ENCODE measurements at places on chromosomes 3 and 15.

- no peak for DNase-seq
Observed at GRCh38 chr15:37124331-37124730, 24.0 kb upstream of the MEIS2 start.

- DNase-seq, result no peak
Observed at GRCh38 chr15:101401286-101401685, 88.2 kb downstream of the PCSK6 start.

DNA sequence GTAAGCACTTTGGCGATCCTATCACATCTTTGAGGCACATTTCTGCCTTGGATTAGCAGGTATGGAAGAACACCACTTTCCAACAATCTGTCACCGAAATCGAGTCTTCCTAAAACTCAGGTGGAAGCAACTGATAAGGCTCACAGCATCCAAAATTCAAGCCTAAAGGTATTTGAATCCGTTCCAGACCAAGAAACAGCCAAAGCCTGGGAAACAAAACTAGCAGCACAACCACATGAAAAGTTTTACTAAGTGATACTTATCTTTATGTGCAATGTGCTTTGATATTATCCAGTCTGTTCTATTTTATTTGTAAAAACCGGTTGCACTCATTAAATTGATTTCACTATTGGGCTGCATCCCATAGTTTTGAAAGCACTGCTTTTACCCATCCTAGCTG, 40.5 kb upstream of the FAM174B start:
- no peak for DNase-seq

GRCh38 chr3:186150041-186150830, 41.3 kb upstream of the ETV5 start:
- no peak for DNase-seq

DNA sequence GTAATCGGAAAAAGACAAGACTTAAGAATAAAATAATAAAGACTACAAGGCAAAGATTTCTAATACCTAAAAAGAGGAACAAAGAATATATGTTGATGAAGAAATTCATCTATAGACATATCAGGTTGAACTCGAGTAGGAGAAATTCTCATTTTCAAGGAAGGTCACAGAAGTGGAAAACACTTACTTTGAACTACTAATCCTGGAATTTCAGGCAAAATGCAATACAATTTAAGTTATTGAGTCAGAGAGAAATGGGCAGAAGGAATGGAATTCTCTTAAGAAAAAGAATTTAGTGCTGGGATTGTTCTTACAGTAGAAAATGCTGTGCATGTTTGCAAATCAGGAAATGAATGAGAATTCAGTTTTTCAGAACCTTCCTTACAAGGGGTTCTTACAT, 135.9 kb upstream of the TGFBR2 start:
- DNase-seq, result no peak

DNA sequence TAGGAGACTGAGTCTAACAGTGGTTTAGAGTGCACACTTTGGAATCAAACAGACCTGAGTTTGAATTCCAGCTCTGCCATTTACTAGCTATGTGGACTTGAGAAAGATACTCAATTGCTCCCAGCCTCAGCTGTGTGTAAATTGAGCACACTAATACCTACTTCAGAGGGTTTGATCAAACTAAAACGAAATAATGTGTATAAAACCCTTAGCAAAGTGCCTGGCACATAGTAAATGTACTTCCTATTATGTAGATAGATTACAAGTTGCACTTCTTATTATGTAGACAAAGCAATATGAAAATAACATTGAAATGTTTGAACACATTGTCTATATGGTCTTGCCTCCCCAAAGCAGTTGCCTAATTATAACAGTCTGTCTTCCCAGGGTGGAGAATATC, 180.6 kb downstream of the ANXA2 start:
- no peak for DNase-seq

DNA sequence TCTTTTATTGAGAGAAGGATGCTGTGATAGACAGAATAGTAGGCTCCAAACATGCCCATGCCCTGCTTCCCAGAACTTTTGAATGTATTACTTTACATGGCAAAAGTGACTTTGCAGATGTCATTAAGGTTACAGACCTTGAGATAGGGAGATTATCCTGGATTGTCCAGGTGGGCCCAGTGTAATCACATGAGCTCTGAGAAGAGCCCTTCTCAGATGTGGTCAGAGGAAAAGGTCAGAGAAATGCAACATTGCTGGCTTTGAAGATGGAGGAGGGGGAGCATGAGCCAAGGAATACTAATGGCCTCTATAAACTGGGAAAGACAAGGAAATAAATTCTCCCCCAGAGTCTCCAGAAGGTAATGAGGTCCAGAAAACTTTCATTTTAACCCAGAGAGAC, 45.8 kb upstream of the LYZL4 start:
- DNase-seq, result no peak

DNA sequence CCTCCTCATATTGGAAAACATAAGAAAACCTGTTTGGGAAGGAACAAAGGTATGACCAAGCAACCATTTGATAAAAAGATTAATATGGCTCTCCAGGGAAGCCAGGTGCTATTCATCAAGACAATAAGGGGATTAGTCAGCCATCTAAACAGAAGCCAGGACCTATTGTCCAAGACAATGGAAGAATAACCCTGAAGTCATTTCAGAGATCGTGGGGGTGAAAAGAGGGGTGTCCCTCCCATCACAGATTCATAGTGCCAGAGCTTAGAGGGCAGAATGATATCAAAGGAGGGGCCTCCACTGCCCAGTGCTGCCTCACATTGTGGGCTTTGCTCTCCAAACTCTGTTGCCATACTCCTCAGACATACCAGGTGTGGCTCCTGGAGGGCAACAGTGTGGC, 73.5 kb downstream of the DAPK2 start:
- DNase-seq, result no peak

GRCh38 chr3:135897715-135898114, 67.8 kb upstream of the PPP2R3A start:
- no peak for DNase-seq

- no peak for DNase-seq
Observed at GRCh38 chr3:197434830-197435229, 120.9 kb downstream of the BDH1 start.

DNA sequence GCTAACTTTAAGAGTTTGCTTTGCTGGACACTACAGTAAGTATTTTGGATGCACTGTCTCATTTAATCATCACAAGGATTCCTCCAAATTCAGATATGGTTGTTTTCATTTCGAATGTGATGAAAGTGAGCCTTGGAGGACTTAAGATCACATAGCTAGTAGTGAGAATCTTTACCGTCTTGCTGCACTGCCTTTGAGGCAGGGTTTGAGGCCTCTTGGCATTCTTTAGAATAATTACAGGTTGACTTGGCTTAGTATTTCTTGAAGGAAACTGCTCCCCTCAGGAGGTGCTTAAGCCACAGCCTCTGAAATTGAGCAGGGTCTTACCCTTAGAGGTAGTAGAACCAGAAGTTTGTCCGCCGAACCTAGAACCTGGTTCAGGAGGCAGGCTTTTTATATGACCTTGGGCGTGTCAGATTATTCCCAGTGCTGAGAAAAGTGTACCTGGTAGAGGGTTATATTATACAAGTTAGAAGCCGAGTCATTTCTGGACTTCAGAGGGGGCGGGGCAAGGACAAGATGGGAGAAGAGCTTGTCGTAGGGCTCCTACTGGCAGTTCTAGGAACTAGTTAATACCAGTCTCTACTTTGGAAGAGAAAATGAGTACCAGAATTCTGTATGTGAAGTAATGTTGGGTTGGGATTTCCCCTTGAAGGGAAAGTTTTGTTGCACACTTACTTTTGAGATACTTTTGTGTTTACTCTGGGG, 1.1 kb downstream of the TFG start:
- DNase-seq, result no peak

GRCh38 chr3:197335428-197336132, 37.2 kb upstream of the DLG1 start:
- no peak for DNase-seq

DNA sequence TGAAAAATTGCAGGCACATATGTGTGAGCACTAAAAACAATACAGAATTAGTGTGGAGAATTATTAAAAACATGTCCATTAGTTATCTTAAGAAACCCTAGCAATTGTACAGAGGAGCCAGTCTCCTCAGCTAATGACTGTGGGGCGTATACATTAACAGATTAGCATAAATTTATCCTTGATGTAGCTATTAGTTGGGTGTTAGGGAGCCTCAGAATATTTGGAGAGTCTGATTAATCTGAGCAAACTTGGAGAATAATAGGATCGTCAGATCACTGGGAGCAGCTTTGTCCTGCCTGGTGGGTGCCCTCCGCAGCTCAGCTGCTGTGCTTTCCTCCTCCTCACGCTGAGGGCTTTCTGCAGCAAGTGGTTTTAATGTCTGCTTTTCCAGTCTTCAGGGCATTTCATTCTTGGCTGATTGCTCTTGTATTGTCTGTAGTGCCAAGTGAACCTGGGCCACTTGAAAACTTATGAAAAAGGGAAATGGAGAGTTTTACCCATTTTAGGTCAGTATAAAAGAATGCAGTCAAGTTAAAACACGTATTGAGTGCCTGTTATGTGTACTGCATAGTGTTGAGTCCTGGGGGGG, 417.4 kb upstream of the SEMA6D start:
- DNase-seq, result no peak

GRCh38 chr3:173553635-173554280, 156.2 kb downstream of the NLGN1 start:
- DNase-seq, result no peak

DNA sequence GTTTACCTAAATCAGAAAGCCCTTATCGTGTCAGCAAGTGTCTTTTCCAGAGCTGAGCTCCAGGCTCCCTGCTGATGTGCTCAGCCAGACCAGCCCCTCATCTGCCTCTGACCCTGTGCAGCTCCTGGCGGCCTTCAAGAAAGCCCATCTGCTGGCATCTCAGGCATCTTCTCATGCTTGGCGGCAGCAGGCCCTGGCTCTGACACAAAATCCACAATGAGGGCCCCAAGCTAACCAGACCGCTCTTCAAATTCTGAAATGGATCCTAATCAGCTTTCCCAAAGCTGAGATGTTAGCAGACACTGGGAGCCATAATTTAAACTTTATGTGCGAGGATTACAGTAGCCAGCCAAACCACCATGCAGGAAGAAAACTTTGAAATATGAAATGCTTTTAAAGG, 50.8 kb upstream of the CTDSPL start:
- no peak for DNase-seq

DNA sequence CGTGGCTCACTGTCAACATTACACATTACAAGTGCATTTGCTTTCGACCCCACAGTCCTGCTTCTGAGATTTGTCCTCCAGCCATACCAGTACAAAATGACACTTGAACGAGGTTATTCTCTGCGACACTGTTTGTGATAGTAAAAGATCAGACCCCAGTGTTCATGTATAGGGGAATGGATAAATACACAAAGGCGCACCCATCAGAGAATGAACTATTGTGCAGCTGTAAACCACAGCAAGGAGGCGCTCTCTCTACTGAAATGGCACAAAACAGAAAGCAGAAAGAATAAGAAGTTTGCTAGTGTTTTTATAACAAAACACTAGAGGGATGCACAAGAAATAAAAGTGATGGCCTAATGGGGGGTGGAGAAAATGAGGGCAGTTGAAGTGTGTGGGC, 4.9 kb upstream of the CHSY1 start:
- DNase-seq, result no peak

- DNase-seq, result no peak
Observed at GRCh38 chr15:69435985-69436384, 16.6 kb upstream of the RPLP1 start.

DNA sequence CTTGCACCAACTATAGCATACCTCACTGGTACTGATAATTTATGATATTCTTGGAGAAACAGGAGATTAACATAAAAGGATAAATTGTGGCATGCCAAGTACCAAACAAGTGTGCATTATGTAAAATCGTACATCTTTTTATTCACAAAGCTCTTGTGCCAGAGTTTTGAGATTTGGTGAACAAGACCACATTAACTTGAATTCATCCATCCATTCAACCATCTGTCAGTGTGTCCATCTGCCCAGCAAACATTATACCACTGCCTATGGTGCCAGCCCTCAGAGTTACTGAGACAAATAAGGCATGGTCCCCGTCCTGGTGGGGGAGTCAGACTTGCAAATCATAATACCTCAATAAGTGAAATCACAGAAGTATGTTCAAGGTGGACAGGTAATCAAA, 17.0 kb upstream of the NEO1 start:
- no peak for DNase-seq

- no peak for DNase-seq
Observed at GRCh38 chr3:119292666-119293065, 1.5 kb upstream of the ARHGAP31 start.

DNA sequence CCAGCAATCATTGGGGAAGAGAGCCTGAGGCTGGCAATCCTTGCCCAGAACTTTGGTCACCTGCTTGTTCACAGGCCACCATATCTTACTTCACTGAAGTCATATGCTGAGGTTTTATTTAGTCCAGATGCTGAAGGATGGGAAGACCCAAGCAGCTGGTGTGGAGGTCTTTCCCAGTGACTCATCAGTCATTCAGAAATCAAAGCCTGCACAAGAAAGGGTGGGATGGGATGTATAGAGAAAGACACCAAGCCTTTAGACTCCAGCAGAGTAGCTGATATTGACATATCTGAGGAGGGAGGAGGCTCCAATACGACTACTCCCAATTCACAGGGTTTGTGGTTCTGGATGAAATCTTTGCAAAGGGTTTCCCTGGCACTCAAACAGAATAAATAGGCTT, 13.0 kb upstream of the PHLDB2 start:
- DNase-seq, result no peak

DNA sequence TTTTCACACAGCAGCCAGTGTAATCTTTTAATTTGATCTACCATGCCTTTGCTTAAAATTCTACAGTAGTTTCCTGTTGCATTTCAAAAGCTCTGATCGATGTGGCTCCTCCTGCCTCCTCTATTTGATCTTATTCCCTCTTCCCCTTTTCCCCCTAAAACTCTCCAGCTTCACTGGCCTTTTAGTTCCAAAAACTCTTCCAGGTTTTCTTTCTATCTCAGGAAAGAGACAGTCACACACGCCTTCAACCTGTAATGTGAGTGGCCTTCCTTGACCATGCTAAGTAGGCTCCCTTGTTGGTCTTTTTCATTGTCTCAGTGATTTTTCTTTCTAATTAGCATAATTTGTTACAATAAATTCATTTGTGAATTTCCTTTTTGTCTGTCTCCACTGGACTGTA, 985 bp downstream of the TEX9 start:
- DNase-seq, result no peak

DNA sequence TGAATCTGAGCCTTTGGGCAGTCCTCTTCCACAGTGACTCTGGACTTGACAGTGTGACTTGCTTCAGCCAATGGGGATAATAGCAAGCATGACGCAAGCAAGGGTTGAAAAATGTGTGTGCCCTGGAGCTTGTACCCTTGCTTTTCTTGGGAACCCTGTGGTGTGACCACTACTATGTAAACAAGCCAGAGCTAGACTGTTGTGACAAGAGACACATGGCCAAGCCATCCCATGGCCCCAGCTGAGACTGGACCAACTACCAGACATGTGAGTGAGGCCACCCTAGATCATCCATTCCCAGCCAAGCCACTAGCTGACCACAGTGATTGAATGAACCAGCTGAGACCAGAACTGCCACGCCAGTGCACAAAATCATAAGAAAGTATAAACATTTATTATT, 11.8 kb downstream of the MYO1E start:
- no peak for DNase-seq

GRCh38 chr3:177131927-177132636, 65.2 kb downstream of the TBL1XR1 start:
- DNase-seq, result no peak

Measured in stimulated activated CD8-positive, alpha-beta memory T cell treated with anti-CD3 and anti-CD28 coated beads, Interleukin-4, amount 100 ng/mL, for 1 hour (primary cell).